Right ventricle myocardium inferior (tissue), 1 donor: ENCODE measurements at places on chromosomes 5 and 9. TPM values are rescaled to one million over a fixed set of nuclear protein-coding genes. Genes with fewer than 3 reads are reported as not detected.

Gene RANBP17
- 2.7 TPM for total RNA-seq

Gene MORN5
- not detected for total RNA-seq

DNA sequence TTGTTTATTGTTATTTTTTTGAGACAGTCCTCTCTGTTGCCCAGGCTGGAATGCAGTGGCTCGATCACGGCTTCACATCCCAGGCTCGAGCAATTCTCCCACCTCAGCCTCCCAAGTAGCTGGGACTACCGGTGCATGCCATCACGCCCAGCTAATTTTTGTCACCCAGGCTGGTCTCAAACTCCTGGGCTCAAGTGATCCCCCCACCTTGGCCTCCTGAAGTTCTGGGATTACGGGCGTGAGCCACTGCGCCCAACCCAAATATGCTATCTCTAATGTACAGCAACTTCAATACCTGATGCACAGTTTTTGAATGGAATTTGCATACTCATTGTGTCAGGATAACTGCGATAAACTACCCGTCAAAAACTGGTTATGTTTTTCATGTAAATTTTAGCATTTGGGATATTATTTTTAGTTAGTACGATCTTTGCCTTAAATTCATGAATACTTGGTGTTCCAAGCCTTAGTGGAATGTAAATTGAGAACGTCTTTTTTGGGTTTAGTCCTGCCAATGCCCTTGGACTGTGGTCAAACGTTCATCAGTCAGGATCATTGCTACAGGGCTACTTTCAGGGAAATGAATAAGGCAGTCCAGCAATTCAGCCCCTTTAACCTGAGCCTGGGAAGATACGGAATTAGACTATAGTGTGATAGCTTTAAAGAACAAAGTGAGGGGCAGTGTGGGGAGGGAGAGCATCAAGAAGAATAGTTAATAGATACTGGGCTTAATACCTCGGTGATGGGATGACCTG is 4.4 kb downstream of the UGCG start:
- DNase-seq: no peak

- no peak for DNase-seq
Observed at GRCh38 chr5:140169410-140169809, 5.6 kb upstream of the CYSTM1 start.

DNA sequence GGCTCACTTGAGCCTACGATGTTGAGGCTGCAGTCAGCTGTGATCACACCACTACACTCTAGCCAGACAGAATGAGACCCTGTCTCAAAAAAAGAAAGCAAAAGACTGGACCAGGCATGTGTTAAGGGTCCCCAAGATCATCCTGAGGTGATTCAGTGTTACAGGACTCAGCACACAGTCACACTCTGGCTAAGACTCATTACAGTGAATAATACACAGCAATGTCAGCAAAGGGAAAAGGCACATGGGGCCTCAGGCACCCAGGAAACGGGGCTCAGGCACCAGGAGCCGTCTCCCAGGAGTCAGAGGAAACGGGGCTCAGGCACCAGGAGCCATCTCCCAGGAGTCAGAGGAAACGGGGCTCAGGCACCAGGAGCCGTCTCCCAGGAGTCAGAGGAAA is 39.2 kb upstream of the NRARP start:
- DNase-seq: no peak

DNA sequence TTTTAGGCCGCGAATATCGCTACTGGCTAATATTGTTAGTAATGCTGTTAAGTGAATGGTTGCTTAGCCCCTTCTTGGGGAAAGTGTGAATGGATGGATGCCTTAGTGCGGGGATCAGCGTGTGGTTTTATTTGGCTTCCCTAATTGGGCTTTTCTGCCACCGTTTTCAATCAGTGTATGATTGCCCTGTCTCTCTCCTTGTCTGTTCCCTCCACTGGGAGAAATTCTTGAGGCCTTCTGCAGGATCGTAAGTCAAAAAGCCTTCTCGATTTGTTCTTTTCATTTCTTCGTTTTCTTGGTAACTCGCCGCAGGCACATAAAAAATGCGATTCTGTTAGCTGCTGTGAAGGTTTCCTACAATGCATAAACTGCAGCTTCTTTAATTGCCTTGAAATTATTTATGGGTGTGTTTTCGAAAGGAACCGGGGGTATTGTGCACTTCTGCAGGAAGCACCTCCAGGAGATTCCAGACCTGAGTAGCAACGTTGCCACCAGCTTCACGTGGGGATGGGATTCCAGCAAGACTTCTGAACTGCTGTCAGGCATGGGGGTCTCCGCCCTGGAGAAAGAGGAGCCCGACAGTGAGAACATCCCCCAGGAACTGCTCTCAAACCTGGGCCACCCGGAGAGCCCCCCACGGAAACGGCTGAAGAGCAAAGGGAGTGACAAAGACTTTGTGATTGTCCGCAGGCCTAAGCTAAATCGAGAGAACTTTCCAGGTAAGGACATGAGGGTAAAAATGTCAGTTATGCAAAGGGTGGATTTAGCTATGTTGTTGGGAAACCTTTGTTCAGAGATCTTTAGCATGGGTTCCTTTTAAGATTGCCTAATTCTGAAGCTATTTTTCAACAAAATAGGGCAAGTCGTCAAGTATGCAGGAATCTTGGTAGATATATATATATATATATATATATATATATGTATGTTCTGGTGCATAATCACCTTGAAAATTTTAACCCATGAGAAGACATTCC is 700 bp downstream of the SKP2 start:
- DNase-seq: peak; percentile 35

DNA sequence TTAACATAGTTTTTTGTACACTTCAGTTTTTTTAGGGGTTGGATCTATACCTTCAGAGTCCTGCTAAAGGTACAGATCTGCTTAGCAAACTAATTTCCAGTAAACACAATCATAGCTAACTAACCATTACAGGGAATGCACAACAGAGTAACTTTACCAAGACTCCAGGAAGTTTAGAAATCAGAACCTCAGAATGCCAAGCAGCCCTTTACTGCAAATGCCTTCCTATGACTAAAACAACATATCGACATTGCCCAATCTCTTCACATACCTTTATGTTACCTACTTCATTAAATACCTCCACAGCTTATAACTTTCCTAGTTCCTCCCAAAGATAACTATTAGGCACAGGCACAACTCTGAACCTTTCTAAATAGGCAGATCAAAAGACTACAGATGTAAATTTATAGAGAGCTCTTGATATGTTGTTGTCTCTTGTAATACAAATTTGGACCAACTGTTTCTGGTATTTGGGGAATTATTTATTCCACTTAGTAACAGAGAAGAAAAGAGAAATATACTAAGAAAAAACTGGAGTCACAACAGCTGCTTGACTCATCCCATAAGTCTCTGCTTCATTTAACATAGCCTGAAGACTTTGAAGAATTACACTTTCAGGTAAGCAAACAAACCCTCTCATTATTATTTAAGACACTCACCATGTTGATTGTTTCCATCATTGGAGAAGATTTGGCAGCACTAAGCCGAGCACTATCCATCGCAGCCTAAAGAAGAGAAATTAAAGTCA is 46.0 kb upstream of the OR2K2 start:
- DNase-seq: no peak

DNA sequence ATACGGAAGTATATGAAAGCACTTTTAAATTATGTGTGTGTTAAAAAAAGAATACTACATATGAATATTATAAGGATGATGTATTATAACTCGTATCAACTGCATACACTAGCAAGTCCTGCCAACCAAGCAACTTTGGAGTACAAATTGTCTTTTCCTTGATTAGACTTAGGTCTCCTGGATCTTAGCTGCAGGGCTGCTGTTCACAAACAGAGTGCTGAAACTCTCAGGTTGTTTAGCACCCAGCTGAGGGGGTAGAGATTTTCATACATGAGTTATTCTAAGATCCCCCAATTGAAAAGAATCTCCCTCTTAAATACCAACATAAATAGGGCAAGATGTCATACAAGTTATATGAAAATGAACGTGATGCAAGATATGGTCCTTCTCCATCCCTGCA is 149.8 kb upstream of the TNC start:
- no peak for DNase-seq

GRCh38 chr5:98963019-98963418 is 34.2 kb upstream of the CHD1 start:
- DNase-seq: no peak

DNA sequence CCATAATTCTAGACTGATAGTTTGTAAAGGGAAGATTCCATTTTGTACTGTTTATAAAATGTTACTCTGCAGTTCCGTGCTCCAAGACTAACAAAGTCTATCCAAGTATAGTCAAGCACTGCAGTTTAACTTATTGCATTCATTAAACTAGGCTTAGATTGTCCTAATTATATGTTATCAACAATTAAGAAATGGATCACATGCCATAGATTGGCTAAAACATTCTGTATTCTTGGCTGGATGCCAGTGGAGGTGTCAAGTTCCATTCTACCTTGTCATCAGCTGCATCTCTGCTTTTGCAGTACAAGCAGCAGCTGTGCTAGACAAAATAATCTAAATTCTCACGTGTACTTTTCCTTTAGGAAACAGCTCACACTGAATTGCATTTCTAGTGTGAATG is 69.4 kb upstream of the MEF2C start:
- no peak for DNase-seq

GRCh38 chr9:103281126-103281525 is 286.0 kb downstream of the CYLC2 start:
- no peak for DNase-seq
